ENCODE measurements at places on chromosomes 16 and 17.
A peak's percentile ranks its signal among the peaks of the same experiment; 100 is the strongest.

DNA sequence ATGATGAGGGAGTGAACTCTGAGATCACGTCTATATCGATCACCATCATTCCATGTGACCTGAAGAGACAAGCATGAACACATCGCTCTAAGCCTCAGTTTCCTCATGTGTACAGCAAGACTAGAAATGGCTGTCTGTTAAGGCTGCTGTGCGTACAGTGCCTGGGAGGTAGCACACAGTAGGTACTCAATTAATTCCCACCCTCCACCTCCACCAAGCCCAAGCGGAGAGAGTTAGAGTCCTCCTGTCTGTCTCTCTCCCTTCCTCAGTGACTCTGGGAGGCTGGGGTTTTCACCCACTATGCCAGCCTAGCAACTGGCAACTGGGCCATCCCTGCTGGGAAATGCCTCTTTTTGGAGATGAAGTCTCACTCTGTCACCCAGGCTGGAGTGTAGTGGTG, 318.3 kb upstream of the CCL2 start:
- DNase-seq: no peak
- no peaks in the 10 kb centered on the region for H3K36me3 ChIP-seq
- H3K4me1 ChIP-seq: no peaks in the 10 kb centered on the region
- no peak overlapping the region for H3K27ac ChIP-seq
- no peak overlapping the region for H3K4me3 ChIP-seq

DNA sequence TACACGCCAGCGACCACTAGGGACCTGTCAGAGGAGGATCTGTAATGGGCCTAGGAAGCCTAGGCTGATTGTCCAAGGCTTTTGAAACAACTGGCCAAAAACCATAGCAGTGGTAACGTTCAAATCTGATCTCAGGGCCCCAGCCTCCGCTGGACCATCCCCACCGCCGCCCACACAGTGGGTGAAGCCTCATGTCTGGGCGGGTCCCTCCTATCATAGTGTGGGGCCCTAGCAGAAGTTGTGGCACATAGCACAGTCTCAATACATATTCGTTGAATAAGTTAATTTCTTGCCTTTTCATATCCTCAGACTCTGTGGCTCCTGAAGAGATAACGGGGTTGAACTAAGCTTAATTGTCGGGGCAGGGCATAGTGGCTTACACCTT, 818 bp downstream of the DPH1 start:
- H3K36me3 ChIP-seq: peaks cover 2% of the 10 kb centered on the region
- H3K27me3 ChIP-seq: peaks cover 46% of the 10 kb centered on the region
- no peak overlapping the region for H3K27ac ChIP-seq
- H3K4me1 ChIP-seq: no peaks in the 10 kb centered on the region
- DNase-seq: no peak

- no peak overlapping the region for H3K27ac ChIP-seq
- DNase-seq: no peak
- no peak overlapping the region for H3K4me3 ChIP-seq
- H3K27me3 ChIP-seq: no peaks in the 10 kb centered on the region
- H3K4me1 ChIP-seq: no peaks in the 10 kb centered on the region
- H3K36me3 ChIP-seq: no peaks in the 10 kb centered on the region
Observed at GRCh38 chr17:61118871-61119270, 280.8 kb upstream of the TBX2 start.

DNA sequence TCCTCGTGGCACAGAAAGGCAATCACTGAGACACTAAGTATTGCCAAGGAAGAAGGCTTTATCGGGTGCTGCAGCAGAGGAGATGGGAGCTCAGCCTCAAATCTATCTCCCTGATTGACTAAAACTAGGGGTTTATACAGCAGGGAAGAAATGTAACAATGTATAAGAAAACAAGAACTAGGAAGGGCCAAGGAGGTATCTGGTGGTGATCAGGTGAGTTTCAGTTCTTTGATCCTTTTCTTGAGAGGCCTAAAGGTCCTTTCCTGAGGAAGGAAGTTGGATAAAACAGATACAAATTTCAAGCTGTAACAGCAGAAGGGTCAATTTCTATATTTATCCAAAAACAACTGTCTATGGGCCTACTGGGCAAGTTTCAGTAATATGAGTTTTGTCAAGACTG, 212.4 kb downstream of the COPRS start:
- H3K4me3 ChIP-seq: no peak overlapping the region
- DNase-seq: no peak
- no peaks in the 10 kb centered on the region for H3K4me1 ChIP-seq

DNA sequence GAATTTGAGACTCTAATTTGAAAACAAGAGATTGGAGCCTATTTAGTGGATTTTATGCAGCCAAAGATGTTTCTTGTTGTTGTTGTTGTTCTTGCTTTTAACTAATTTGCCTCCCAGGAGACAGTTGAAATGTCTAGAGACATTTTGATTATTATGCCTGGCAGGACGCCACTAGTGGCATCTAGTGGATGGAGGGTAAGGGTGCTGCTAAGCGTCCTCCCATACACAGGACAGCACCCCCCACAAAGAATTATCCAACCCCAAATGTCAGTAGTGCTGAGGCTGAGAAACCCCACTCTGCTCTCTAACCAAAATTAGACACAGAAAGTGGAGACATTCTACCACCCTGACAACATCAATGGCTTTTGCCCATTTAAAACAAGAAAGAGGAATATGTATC, 15.4 kb upstream of the HSBP1 start:
- no peak for DNase-seq
- no peaks in the 10 kb centered on the region for H3K27me3 ChIP-seq
- no peak overlapping the region for H3K27ac ChIP-seq

GRCh38 chr17:11797803-11798202, 199.5 kb downstream of the ZNF18 start:
- H3K36me3 ChIP-seq: no peaks in the 10 kb centered on the region
- H3K27me3 ChIP-seq: no peaks in the 10 kb centered on the region
- DNase-seq: no peak
- H3K4me1 ChIP-seq: no peaks in the 10 kb centered on the region
- H3K27ac ChIP-seq: no peak overlapping the region

GRCh38 chr16:88531931-88532433, 38.2 kb upstream of the ZC3H18 start:
- H3K27ac ChIP-seq: no peak overlapping the region
- H3K4me1 ChIP-seq: peaks cover 6% of the 10 kb centered on the region

GRCh38 chr17:4542003-4542725, 13.0 kb downstream of the MYBBP1A start:
- no peak overlapping the region for H3K4me3 ChIP-seq
- H3K27me3 ChIP-seq: no peaks in the 10 kb centered on the region
- DNase-seq: no peak
- H3K27ac ChIP-seq: no peak overlapping the region
- peaks cover 72% of the 10 kb centered on the region for H3K36me3 ChIP-seq

GRCh38 chr17:3598078-3598477, 11.1 kb downstream of the TRPV1 start:
- H3K4me3 ChIP-seq: no peak overlapping the region
- DNase-seq: no peak
- H3K27me3 ChIP-seq: no peaks in the 10 kb centered on the region
- no peaks in the 10 kb centered on the region for H3K4me1 ChIP-seq
- H3K27ac ChIP-seq: no peak overlapping the region

DNA sequence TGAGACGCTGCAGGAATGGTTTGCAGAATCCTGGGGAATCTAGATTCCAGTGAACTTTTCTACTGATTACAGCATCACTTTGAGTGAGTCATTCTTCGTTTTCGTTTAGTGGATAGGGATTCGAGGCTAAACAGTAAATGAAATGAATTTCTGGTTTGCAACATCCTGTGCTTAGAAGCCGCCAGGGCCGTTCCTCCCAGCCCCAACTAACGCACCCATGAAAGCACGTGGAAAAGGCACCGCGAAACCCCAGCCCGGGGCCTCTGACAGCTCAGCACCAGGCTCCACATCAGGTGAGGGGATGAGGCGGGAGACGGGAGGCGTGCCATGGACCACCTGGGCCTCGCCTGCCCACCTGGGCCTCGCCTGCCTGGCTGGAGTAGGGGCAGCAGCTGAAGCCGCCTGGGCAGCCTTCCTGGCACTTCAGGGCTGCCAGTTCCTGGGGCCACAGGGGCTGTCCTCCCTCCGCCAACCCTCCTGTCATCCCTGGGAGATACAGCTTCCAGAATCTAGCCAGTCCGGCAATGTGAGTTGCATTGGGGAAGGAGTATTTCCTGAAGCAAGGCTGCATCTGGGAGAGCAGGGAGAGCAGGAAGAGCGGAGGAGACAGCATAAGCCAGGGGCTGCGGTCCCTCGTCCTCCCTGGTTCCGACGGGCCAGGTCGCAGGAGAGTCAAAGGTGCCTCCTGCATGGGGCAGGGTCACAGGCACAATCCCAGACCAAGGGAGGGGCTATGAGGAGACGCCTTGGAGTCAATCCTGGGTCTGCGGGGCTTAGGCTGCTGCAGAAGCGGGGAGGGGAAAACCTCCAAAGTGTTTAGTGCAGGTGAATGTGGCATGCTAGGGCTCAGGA, 78.4 kb downstream of the RPH3AL start:
- no peak for DNase-seq
- H3K27ac ChIP-seq: no peak overlapping the region
- no peak overlapping the region for H3K4me3 ChIP-seq
- no peaks in the 10 kb centered on the region for H3K4me1 ChIP-seq
- no peaks in the 10 kb centered on the region for H3K27me3 ChIP-seq

- H3K4me3 ChIP-seq: no peak overlapping the region
- H3K27me3 ChIP-seq: no peaks in the 10 kb centered on the region
- DNase-seq: no peak
- H3K27ac ChIP-seq: no peak overlapping the region
- no peaks in the 10 kb centered on the region for H3K4me1 ChIP-seq
- no peaks in the 10 kb centered on the region for H3K36me3 ChIP-seq
Observed at GRCh38 chr16:50006964-50007363, 18.1 kb upstream of the CNEP1R1 start.

GRCh38 chr17:58084317-58084981, 1.2 kb downstream of the DYNLL2 start:
- DNase-seq: peak; percentile 52
- H3K27me3 ChIP-seq: no peaks in the 10 kb centered on the region
- H3K27ac ChIP-seq: peak overlapping the region; percentile 52
- peaks cover 27% of the 10 kb centered on the region for H3K4me1 ChIP-seq
- peaks cover 44% of the 10 kb centered on the region for H3K36me3 ChIP-seq

- H3K4me1 ChIP-seq: peaks cover 49% of the 10 kb centered on the region
- H3K36me3 ChIP-seq: no peaks in the 10 kb centered on the region
- DNase-seq: no peak
- peak overlapping the region; percentile 89 for H3K27ac ChIP-seq
- H3K4me3 ChIP-seq: peak overlapping the region; percentile 94
- no peaks in the 10 kb centered on the region for H3K27me3 ChIP-seq
Observed at GRCh38 chr17:38701504-38702165, 3.4 kb upstream of the MLLT6 start.

- H3K36me3 ChIP-seq: no peaks in the 10 kb centered on the region
- H3K27me3 ChIP-seq: no peaks in the 10 kb centered on the region
- H3K4me3 ChIP-seq: no peak overlapping the region
- no peaks in the 10 kb centered on the region for H3K4me1 ChIP-seq
Observed at GRCh38 chr17:73112246-73112645, 19.8 kb upstream of the SLC39A11 start.

GRCh38 chr16:20364051-20364450, 11.5 kb upstream of the UMOD start:
- no peak overlapping the region for H3K27ac ChIP-seq
- H3K27me3 ChIP-seq: no peaks in the 10 kb centered on the region
- no peaks in the 10 kb centered on the region for H3K4me1 ChIP-seq
- DNase-seq: no peak

GRCh38 chr16:89490439-89491237, at the start of gene ANKRD11:
TSS of gene ANKRD11 (minus strand) at chr16:89490561. CDS start at chr16:89317019, 173,542 bp downstream.
- H3K4me1 ChIP-seq: peaks cover 44% of the 10 kb centered on the region
- H3K27me3 ChIP-seq: no peaks in the 10 kb centered on the region
- DNase-seq: peak; percentile 96

- DNase-seq: no peak
- H3K27ac ChIP-seq: peak overlapping the region; percentile 30
- H3K27me3 ChIP-seq: peaks cover 6% of the 10 kb centered on the region
- peaks cover 7% of the 10 kb centered on the region for H3K4me1 ChIP-seq
Observed at GRCh38 chr17:18224387-18225120, 881 bp upstream of the LLGL1 start.

DNA sequence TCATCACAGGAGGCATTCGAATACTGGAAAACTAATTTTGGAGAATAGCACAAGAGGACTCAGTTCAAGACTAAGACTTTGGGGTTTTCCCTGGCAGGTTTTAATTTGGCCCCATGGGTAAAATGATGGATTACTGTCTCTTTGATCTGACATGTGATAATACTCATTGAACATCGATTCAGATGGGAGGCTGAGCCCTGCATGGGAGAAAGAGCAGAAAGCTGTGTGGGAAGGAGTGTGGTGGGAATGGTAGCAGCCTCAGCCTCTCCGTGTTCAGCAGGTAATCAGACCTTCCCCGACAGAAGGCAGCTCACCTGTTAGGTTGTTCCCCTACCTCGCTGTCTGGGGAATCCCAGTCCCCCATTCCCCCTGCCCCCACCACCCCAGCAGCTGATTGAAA, 124.7 kb upstream of the TNRC6C start:
- H3K36me3 ChIP-seq: no peaks in the 10 kb centered on the region
- H3K27ac ChIP-seq: no peak overlapping the region
- no peak overlapping the region for H3K4me3 ChIP-seq
- peaks cover 6% of the 10 kb centered on the region for H3K4me1 ChIP-seq
- DNase-seq: no peak

DNA sequence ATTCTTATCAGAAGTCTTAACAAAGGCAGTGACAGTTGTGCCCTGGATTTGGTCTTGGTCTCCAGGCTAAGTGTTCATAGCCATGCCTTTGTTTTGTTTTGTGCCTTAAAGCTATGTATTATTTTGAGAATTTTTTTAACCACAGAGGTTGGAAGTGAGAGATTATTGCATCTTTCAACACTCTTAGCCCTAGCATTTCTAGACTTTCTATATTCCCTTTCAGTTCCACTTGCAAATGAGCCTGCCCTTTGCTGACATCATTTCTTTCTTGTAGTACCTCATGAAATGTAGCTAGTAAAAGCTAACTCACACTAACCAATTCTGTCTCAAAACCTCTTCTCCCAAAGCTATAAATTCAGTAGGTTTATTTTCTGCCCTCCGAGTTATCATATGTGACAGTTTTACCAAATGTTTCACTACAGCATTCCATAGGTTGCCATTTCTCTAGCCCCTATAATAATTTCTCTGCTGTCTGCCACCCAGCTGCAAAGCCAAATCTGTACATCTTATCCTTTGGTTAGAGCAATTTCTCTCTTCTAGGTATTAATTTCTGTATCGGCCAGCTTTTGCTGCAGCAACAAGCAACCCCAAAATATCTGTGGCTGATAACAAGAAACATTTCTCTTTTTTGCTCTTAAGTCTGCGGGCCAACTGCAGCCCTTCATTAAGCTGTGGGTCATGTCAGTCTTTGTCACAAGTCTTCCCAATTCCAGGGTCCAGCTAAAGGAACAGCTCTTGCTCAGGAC, 14.2 kb upstream of the CCL1 start:
- DNase-seq: no peak
- no peak overlapping the region for H3K4me3 ChIP-seq
- H3K27ac ChIP-seq: no peak overlapping the region
- no peaks in the 10 kb centered on the region for H3K27me3 ChIP-seq
- no peaks in the 10 kb centered on the region for H3K36me3 ChIP-seq

GRCh38 chr16:11639925-11640899, 28.0 kb upstream of the SNN start:
- H3K4me1 ChIP-seq: peaks cover 4% of the 10 kb centered on the region
- no peak overlapping the region for H3K4me3 ChIP-seq
- H3K36me3 ChIP-seq: no peaks in the 10 kb centered on the region
- DNase-seq: no peak

GRCh38 chr16:70402916-70403659, 35.8 kb downstream of the ST3GAL2 start:
- H3K27ac ChIP-seq: peak overlapping the region; percentile 91
- peaks cover 28% of the 10 kb centered on the region for H3K4me1 ChIP-seq
- no peaks in the 10 kb centered on the region for H3K27me3 ChIP-seq
- peaks cover 21% of the 10 kb centered on the region for H3K36me3 ChIP-seq
- DNase-seq: no peak

GRCh38 chr16:50263060-50263909, 3.1 kb upstream of the ADCY7 start:
- no peak for DNase-seq
- H3K4me1 ChIP-seq: peaks cover 17% of the 10 kb centered on the region
- H3K36me3 ChIP-seq: no peaks in the 10 kb centered on the region

Data from thymus (tissue), 14 donors.